T-helper 2 cell treated with Interferon-gamma antibody and Interleukin-4, amounts not matched to agents 100 ng/mL and 5 ng/mL, for 36 hours (primary cell): ENCODE measurements at places on chromosomes 3 and 15. TPM values are rescaled to one million over a fixed set of nuclear protein-coding genes. Genes with fewer than 3 reads are reported as not detected.

The ALS2CL gene
- total RNA-seq, result 3.2 and 3.5 TPM in 2 replicates

The FSIP1 gene
- total RNA-seq, result 0.32 and 0.48 TPM in 2 replicates

The P2RY1 gene
- 1.7 and 2.2 TPM in 2 replicates for total RNA-seq

The TMEM212 gene
- not detected in 2 replicates for total RNA-seq
